ENCODE measurements at places on chromosomes 1 and 21.

- DNase-seq: no peak
These were observed 66.3 kb upstream of the SSX2IP start for GRCh38 chr1:84756455-84757082.

DNA sequence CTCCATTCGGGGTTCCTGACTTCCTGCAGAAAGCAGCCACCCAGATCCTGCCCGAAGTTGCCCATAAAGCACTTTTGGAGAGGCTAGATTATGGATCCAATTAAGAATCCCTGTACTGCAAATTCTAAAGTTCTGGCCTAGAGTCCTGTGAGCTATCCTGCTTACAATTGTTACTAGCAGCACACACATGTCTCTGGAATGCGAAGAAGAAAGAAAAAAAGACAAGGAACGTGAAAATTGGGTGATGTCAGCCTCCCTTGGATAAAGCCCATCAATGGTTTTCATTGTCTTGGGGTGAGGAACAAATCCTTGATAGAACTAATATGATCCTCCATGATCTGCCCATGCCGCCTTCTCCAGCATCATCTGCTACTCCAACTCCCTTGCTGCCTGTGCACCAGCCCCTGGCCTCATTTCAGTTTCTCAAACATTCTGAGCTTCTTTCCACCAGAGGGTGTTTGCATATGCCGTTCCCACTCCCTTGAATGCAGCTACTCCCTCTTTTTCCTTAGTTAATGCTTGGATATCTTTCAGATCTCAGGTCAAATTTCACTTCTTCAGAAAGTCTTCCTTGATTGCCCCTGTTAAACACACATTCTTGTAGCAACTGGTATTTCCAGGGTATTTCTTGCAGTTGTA lies 94.0 kb downstream of the ST6GALNAC5 start:
- peak; percentile 19 for DNase-seq

GRCh38 chr1:216047811-216048572 lies 375.3 kb downstream of the USH2A start:
- no peak for DNase-seq

DNA sequence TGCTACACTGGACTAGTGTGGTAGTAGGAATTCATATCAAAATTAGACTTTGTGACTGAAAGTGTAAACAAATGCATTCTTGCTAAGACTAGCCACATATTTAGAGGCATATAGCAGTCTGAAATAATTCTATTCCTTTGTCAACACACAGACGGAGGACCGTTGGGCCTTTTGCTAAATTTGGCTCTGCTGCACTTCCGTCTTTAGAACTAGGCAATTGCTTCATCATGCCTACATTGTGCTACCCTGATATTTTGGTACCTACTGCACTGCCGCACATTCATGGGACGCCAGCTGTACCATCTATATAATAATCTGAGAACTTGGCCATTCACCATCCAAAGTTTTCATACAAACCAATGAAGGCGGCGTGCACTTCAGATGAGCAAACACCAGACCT lies 346.8 kb downstream of the KIF26B start:
- no peak for DNase-seq

DNA sequence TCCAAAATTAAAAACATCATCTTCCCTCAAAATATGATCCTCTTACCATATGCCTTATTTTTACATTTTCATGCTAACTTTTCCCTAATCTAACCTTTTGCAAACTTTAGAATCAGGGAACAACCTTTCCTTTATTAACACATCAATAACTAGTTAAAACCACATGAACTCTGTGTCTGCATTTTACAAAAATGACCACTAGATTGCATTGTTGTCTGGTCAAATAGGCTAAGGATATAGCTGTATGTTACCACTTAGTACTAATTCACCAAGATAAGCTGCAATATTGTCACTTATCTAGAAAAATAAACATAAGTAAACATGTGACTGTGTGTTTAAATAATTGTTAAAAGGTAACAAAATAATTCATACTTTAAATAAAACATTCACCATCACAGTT lies 82.3 kb downstream of the DENND1B start:
- DNase-seq: no peak

GRCh38 chr21:17688912-17689874 lies 76.5 kb upstream of the BTG3 start:
- peak; percentile 79 for DNase-seq

DNA sequence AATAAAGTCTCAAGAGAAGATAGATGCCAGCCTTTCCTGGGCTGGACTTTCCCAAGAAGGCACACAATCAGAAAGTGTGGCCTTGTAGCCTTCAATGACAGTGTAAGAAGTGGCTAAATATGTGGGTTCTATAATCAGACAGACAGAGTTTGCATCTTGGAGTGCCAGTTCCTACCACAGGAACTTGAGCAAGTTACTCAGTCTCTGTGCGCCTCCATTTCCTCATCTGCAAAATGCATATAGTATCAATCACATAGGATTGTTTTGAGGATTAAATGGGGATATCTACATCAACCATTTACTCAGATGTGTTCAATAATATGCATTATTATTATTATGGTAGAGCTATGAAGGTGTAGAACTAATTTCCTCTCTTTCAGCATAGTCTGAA lies 176.8 kb upstream of the PTBP2 start:
- DNase-seq: no peak

DNA sequence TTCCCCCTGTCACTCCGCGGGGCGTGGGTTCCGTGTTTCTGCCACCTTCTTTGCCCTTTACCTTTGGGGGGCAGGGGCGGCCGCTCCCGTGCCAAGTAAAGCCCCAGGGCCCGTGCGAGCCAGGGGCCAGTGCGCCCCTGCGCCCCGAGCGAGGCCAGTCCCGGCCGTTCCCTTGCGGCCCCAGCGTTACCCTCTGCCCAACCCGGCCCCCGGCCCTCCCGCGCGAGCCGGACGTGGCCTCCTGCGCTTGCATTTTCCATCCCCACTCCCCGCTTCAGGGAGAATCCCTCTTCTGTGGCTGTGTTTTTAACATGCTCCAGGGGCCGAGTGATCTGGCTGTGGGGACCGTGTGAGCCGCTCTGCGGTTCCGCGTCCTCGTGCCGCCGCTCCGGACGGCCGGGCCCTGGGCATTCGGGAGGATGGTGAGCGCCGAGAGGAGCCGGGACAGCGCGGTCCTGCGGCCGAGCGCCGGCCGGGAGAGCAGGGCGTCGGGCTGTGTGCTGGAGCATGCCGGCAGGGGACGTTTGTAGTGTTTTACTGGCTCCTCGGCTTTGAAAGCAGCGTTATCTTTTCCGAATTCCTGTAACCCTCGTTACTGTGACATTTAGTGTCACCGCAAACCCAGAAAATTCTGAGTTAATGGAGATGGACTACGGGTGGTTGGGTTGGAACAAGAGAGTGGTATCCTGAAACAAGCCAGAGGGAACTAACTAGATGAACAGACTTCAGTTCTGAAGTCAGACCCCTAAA lies 1.0 kb downstream of the GALNT2 start:
- DNase-seq: no peak

GRCh38 chr1:88799491-88799890 lies 91.9 kb downstream of the GTF2B start:
- no peak for DNase-seq

DNA sequence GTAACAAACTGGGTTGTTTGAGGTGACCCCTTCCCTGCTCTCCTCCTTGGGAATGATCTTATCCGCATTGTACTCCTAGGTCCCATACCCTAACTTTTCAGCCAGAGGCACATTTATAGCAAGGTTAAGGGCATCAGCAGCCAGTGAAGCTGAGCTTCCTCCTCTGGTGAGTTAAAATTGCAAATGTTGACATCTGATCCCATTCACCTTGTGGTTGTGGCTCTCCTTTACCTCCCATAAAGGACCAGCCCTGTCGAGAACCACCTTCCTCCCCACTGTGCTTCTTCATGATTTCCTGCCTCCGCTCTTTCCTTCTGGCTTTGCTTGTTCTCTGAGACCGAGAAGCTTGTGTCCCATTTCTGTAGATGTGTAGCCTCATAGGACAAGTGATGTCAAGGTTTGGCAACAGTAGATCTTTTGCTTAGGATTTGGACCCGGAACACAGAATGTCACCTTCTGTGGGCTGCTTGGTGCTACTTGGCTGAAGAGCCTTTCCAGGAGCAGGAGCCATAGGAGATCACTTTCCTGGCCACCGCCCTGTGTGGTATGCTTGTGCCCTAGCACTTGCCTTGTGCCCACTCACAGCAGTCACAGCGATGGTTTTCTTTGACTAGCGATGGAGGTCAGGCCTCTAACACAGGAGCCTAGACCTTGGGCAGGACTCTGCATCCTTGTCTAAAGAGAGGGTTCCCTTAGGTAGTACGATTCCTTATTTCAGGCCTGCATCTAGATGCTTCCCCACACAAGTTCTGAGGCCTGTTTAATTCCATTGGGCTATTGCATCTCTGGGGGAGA lies 18.8 kb downstream of the SZRD1 start:
- DNase-seq: no peak

DNA sequence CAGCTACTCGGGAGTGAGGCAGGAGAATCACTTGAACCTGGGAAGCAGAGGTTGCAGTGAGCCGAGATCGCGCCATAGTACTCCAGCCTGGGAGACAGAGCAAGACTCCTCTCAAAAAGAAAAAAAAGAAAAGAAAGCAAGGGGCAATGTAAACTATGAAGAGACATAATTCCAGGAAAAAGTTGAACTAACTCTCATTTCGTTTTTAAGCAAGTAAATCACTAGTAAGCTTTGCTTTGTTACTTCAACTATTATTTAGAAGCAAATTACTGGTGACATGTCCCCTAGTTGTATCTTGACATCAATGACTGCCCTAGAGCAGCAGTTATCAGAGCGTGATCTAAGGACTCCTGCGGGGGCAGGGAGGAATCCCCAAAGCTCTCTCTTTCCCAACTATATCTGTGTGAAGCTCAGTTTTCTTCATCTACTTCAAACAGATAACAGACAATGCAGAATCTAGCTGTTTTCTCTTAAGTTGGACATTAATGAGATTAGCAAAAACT lies 18.7 kb downstream of the CLSTN1 start:
- DNase-seq: no peak

DNA sequence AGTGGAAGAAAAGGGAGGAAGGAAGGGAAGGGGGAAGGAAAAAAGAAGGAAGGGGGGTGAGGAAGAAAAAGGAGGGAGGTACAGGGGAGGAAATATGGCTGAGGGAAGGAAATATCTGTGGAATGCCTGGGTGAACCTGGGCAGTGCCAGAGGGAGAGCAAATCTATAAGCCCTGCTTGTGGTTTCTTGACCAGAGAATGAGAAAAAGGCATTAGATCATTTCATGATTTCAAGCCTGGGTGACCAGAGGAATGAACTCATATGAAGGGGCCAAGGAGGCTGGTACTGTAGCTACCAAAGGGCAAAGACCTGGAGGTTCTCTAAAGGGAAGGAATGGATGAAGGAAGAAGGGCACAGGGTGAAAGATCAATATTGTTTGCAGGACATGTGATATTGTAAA lies 31.4 kb downstream of the GNG12 start:
- no peak for DNase-seq

GRCh38 chr1:244712669-244713068 lies 59.7 kb downstream of the DESI2 start:
- DNase-seq: no peak

GRCh38 chr1:20530306-20530705 lies 22.1 kb upstream of the FAM43B start:
- no peak for DNase-seq

Measured in T1000 (cell line).